ENCODE measurements at places on chromosomes 11 and 22. TPM values are rescaled to one million over a fixed set of nuclear protein-coding genes. Genes with fewer than 3 reads are reported as not detected.

The CRYBB1 gene
- not detected for total RNA-seq

The ME3 gene
- total RNA-seq = 12.0 TPM

The ACR gene
- total RNA-seq = 0.14 TPM

The CD6 gene
- total RNA-seq = 0.07 TPM

The DDB1 gene
- total RNA-seq = 186 TPM

Data from nasal cavity respiratory epithelium epithelial cell of viscerocranial mucosa (primary cell).